ENCODE measurements at places on chromosomes 13 and 19.

DNA sequence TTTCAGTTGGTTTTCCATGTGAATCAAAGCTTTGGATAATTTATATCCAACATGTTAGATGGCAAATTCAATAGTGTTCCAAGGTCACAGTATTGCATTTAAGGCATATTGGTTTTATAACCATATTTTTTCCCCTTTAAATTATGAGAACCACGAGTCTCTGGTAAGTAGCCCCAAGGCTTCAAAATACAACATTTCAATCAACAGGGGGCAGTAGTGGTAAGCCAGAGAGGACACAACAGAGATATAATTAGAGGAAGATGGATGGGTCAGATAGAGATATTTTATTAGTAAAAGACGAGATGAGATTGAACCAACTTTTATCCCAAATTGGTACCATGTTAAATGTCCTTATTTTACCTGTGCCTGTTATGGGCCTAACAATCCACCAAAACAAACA is 53.1 kb downstream of the KL start:
- no peak for DNase-seq

- DNase-seq = peak; percentile 37
Measured at GRCh38 chr13:76822698-76823267, 63.4 kb downstream of the KCTD12 start.

DNA sequence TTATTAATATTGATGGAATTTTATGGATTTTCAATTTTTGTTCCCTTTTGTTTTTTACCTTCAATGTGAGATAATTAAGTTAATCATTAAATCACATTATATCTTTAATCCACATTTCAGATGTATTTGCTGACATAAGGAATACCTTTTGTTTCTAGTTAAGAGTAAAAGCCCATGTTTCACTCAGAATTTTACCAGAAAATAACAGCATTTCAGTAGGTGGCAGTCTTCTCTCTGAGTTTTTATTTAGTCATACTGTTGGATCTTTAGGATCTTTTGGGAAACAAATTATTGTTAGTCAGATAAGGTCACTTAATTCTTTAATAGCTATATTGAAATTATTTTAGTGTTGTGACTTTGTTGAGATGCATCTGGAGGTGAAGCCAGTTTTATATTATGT is 67.9 kb downstream of the NDFIP2 start:
- no peak for DNase-seq

- no peak for DNase-seq
Measured at GRCh38 chr19:3027981-3028304, 1.1 kb downstream of the TLE2 start.

- no peak for DNase-seq
Measured at GRCh38 chr19:51417810-51418157, 342 bp upstream of the SIGLEC10 start.

GRCh38 chr13:47932950-47933923 is 67.8 kb downstream of the SUCLA2 start:
- no peak for DNase-seq

Measured in AG08396 (cell line).